ENCODE measurements at places on chromosomes 13 and 19. TPM values are rescaled to one million over a fixed set of nuclear protein-coding genes. Genes with fewer than 3 reads are reported as not detected.

GRCh38 chr13:111491659-111492058, 171.2 kb downstream of the TEX29 start:
- no peak for DNase-seq

- no peak for DNase-seq
These were observed 19.1 kb upstream of the KCTD4 start for GRCh38 chr13:45219938-45220375.

DNA sequence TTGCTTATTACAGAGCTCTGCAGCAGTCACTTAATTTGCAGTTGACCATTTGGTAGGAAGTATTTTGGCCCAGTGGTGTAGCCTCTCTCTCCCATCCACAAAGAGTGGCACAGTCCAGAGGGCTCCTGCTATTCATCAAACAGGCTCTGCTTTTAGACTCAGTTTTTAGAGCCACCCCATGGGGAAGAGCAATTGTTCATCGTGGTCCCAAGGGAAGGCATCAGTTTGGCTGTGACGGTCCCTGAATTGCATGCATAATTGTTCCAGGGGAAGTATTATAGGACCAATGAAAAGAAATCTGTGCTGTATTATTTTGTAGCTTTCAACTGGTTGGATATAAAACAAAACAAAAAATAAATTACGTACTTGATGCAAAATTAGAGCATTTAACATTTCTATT, 799.0 kb downstream of the DACH1 start:
- DNase-seq: no peak

GRCh38 chr19:35986664-35987570, 8.1 kb upstream of the SDHAF1 start:
- DNase-seq: no peak

Gene KIR3DL1
- total RNA-seq: not detected

GRCh38 chr13:76879883-76880270, 6.3 kb downstream of the KCTD12 start:
- no peak for DNase-seq

Gene GPC6
- total RNA-seq: 21.9 TPM

Gene ZGLP1
- 4.5 TPM for total RNA-seq

Gene ZNF90
- total RNA-seq: 4.4 TPM

Gene GNG8
- total RNA-seq: not detected

GRCh38 chr19:18520848-18521691, 800 bp downstream of the ELL start:
- DNase-seq: no peak

GRCh38 chr13:41199526-41199925, 5.2 kb upstream of the KBTBD7 start:
- DNase-seq: no peak

Measured in tibial nerve (tissue), 4 donors.